ENCODE measurements at places on chromosomes 2 and 18.

DNA sequence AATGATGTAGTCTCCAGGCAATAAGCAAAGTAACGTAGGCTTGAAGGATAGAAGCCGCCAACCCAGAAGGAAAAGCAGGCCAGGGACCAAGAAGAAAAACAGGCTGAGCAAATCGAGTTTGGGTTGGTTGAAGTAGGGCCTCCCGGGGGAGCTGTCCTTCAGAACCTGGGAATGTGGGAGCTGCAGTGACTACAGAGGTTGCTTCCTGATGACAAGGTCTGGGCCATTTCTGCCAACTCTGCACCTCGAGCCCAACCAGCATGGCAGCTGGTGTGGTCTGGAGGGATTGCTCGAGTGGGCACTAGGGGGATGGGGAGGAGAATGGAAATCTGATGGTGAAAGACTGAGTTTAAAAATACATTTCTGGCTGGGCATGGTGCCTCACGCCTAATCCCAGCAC, 14.1 kb downstream of the ACMSD start:
- no peak for DNase-seq

DNA sequence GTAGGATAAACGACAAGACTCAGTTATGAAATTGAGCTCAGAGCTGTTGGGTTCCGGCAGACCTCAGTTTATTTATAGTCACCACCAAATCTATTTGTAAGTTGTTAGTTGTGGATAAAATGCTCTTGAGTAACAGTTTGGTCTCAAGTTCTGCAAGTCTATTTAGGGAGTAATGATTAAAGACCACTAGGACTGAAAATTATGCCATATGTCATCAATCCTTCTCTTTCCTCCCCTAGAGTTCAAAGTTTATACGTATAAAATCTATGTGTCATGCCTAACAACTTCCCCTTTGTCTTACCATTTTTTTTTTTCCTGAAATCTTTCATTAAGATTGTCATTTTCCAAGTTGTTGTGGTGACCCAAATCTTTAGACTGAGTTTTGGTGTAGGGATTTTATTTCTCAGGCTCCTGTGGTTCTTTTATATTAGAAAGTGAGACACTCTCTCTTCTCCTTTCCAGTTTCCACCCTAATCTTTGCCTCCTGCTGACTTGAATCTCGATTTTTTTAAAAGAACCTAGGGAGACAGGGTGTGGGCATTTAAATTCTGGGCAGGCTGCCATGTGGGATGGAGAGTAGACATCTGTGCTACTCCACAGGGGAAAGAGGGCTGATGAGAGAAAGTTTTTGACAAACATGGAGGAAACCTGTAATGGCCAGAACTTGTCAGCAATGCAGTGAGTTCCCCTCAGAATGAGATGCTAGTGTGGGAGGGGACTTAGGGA, 51.0 kb downstream of the LAMA3 start:
- DNase-seq = no peak

DNA sequence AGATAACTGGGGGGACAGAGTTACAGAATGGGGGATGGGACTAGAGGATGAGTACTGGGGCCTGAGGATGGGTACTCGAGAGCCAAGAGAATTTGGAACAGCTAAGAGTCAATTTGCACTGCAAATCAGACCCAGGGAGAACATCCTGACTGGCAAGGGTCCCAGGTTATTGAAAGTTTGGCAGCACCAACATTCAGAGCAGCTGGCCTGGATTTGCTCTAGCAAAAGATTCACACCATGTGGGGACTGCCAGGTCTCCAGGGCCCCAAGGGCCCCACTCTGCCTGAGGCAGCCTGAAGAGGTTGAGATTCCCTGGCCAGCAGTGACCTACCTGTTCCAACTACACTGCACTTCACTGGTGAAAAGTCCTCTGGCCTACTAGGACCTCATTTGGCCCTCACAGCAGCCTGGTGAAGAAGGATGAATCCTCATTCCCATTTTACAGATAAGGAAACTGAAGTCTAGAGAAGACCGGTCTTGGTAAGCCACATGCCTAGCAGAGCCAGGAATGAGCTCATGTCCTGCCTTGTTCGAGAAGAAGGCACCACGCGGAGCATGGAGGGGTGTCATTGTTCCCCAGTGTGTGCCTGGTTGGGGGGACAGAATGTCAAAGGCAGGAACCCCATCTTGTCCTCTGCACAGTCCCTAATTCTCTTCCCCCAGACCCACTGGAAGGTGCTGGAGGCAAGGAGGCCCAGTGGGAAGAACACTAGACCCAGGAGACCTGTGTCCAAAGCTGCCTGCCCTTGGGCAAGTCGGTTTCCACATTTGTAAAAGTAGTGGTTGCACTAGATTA, 258.6 kb downstream of the TNS1 start:
- no peak for DNase-seq

- no peak for DNase-seq
These were observed 154.8 kb downstream of the ZNF236 start for GRCh38 chr18:76977108-76977621.

GRCh38 chr2:28568036-28568435, 72.2 kb downstream of the PLB1 start:
- DNase-seq = no peak

DNA sequence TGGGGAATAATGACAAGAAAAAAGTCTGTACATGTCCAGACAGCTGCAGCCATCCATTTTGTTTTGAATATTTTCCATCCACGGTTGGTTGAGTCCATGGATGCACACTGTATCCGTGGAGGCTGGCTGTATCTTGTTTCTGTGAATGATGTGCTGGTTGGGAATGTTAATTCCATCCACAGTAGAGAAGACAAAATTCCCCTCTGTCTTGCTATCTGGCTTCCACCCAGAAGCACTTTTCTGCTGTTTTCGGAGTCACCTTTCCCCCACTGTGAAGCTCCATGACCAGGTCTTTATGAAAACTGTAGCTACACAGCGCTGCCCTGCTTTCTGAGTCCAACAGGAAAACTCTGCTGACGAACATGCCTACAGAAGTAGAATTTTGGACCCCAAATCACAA, 122.3 kb downstream of the HRH4 start:
- DNase-seq = no peak

DNA sequence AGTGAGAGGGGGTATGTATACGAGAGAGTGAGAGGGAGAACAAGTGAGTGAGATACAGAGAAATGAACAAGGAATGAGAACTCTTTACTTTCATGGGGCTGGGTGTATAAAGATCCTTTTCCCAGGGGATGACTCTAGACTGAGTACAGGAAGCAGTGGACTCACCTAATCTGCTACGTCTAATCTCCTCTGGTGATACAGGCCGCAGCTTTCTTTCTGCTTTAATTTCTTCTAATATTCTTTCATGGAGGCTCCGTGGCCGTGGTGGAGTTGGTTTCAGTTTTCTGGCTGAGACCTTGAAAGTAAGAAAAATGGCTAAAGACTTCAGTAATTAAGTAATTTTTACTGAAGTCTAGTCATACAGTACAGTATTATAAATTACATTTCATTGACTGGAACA, 85.2 kb downstream of the PRELID3A start:
- no peak for DNase-seq

DNA sequence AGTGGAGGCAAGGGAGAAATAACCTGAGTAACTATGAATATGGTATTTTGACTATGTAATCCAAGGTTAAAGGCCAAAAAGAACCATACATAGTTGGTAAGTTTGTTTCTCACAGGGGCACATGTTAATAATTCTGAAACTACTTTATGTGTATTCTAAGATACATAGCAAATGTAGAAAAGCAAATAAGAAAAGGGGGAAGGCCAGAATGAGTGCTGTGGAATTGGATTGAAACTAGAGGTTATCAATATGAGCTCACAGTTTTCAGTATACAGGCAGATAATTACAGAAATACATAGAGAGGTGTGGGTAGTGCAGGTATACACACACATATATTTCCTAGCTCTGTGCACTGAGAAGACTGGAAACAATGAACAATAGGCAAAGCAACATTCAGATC, 13.7 kb downstream of the INO80C start:
- DNase-seq = no peak

GRCh38 chr2:3839476-3839875, 136.1 kb downstream of the DCDC2C start:
- no peak for DNase-seq

DNA sequence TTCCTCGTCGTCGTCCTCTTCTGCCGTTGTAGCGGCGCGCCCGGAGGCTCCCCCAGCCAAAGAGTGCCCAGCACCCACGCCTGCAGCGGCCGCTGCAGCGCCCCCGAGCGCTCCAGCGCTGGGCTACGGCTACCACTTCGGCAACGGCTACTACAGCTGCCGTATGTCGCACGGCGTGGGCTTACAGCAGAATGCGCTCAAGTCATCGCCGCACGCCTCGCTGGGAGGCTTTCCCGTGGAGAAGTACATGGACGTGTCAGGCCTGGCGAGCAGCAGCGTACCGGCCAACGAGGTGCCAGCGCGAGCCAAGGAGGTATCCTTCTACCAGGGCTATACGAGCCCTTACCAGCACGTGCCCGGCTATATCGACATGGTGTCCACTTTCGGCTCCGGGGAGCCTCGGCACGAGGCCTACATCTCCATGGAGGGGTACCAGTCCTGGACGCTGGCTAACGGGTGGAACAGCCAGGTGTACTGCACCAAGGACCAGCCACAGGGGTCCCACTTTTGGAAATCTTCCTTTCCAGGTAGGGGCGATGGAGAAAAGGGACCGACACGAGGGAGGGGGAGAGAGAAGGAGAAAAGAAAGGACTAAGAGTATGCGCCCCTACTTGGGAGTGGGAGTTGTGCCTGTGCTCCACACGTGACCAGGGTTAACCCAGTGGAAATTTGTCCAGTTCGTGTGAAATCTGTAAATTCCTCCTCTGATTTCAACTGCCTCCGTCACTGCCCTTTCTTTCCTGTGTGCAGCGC, 800 bp downstream of the HOXD13 start:
- no peak for DNase-seq

- DNase-seq = no peak
These were observed 17.2 kb downstream of the PCBP1 start for GRCh38 chr2:70104231-70105111.

DNA sequence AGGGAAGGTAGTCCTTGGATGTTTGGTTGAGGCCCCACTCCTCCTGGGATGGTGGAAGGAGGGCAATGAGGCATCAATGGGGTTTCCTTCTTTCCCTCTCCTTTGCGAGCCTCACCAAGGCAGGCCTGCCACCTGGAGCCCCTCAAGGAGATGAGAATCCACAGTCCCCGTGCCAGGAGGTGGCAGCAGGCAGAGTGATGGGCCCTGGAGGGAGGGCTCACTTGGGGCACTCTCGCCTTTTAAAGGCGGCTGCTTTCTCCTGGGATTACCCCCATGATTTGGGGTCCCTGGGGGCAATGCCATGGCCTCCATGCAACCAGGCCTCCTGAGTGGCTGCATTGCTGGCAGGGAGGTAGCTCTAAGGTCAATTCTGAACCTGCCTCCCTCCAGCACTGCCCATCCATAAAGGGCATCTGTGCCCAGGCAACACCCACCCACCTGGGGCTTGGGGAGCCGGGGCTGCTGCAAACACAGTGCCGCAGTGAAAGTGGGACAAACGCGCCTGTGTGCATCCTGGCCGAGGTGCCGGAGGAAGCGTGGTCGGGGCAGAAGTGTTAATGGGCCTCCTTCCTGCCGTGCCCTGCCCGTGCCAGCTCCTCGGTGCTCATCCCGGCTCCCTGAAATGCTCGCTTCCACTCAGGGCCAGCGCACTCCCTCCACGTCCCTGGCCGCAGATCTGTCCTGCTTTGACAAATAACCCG, 55.9 kb downstream of the ZFP36L2 start:
- DNase-seq = no peak

DNA sequence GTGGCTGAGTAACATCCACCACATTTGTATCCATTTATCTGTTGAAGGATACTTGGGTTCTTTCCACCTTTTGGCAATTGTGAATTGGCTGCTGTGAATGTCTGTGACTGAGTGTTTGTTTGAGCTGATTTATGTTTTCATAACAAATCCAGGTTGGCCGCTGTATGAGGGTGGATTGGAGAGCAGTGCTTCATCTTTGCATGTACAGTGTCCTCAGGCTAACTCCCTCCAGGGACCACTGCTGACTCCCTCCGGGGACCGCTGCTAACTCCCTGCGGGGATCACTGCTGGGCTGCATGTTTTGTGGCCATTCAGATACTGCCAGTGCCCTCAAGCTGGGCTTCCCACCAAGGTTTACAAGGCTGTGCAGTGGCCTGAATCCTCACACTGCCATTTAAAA, 10.2 kb downstream of the BOK start:
- no peak for DNase-seq

DNA sequence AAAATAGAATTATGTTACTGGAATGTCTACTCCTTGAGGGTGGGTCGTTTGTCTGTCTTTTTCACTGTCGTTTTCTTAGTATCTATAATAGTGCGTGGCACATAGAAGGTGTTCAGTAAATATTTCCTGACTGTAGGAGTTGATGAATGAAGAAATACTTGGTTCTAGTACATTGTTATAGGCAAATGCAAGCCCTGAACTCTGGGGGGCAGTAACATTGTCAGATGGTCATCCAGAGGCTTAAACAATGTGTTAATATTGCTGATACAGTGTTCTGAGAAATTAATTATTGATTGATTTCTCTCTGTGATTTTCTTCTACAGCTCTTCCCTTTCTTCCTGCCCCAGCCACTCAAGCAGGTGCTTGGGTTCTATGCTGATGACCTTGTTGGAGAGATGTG, 24.4 kb upstream of the THOC1 start:
- DNase-seq = no peak

DNA sequence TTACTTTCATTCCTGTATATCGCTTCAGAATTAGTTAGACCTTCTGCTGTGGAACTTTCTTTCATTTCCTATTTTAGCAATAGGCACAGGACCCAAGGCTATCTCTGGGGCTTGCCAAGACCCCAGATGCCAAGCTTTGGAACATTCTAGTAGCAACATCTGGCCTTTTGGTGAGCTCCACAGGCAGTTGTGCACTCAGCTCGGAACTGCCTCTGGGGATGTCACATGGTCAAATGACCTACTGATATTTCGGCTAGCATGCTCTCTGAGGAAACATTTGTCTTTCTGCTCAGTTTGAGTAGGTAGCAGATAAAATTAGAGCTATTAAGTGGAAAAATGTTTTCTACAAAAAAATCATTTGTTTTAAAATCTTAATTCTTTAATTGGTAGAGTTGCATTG, 76.6 kb upstream of the ITGA4 start:
- no peak for DNase-seq

DNA sequence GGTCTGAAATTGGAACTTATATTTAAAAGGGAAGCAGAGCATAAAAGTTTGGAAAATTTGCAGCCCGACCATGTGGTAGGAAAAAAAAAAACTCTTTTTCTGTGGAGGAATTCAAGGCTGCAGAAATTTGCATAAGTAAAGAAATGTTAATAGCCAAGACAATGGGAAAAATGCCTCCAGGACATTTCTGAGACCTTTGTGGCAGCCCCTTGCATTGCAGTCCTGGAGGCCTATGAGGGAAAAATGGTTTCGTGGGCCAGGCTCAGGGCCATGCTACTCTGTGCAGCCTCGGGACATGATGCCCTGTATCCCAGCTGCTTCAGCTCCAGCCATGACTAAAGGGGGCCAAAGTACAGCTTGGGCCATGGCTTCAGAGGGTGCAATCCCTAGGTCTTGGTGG, 71.9 kb upstream of the SLC16A14 start:
- DNase-seq = no peak

DNA sequence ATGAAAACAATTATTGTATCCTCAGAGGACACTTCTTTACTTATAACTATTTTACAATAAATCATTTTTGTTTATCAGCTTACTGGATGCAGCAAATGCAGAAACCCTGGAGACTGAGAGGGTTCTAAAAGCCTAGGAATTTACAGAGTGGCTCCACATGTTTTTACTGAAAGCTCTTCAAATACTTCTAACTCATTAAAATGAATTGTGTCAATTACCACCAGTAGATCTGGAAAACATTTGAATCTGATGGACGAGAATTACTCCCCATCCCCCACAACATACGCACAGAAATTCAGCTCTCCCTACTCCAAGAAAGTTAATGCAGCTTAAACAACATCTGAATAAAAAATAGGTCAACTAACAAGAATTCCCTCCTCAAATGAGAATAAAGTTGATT, 319.8 kb upstream of the FIGN start:
- DNase-seq = no peak

- no peak for DNase-seq
These were observed 62.2 kb downstream of the SFXN5 start for GRCh38 chr2:73009177-73009839.

Measured in GM12891 (cell line).